ENCODE measurements at places on chromosomes 1 and 21.

GRCh38 chr1:153799566-153800465 lies 24.6 kb downstream of the SLC27A3 start:
- DNase-seq: no peak

DNA sequence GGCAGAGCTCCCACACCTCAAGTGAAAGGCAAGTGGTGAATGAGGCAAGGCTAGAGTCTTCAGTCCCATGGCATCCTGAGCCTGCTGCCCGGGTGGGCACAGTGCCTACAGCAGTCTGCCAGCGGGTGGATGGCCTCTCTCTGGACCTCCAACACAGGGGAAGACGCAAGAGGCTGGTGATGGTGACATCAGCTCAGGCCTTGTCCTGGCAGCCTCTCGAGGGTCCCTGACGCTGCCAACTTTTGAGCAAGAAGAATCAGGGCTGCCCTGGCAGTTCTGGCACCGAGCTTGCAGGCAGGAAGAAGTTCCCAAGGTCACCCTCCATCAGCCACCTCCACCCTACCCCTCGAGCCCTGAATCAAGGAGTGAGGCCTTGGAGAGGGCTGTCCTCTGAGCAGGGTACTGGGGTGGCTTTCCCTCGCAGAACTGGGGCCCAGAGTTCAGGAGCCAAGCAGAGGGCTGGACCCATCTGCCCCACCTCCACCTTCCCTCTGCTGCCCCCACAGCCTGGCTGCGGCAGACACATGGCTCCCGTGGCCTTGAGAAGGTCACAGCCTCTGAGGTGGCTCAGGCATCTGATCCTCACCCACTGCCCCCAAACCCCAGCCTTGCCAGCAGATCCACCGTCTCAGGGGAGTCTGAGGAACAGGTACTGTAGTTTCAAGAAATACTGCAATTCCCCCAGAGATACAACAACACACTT lies 5.8 kb downstream of the RAP1GAP start:
- no peak for DNase-seq

DNA sequence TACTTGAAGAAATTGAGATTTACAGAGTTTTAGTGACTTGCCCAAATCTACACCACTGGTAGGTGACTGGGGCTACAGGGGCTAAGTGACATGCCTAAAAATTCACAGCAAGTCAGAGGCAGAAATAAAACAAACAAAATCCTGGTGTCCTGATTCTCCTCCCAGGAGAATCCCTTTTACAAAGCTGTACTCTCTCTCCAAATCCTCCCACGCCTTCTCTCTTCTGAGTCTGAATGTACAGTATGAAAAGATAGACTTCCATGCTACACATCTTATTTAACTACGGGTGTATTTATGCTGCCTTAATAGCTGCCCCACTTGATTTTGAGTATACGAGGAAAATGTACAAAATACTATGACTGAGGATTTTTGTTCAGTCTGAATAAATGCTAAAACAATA lies 65.4 kb downstream of the SGIP1 start:
- no peak for DNase-seq

- no peak for DNase-seq
These were observed 10.5 kb upstream of the LELP1 start for GRCh38 chr1:153192697-153193096.

DNA sequence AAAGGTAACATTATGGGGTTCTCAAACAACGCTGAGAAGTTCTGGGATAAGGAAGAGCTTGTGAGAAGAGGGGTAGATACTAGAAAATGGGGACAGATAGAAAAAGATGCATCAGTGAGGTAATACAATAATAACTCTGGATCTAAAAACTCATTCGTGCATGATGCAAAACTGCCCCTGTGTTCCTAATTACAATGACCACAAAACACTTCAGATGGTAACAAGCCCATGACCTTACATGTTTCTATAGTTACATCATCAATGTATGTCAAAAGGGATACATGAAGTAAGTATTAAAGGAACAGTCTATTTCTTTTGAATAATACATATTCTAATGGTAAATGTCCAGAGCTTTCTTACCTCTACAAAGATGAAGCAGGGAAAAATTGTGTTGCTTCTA lies 110.6 kb upstream of the PLPPR5 start:
- no peak for DNase-seq

DNA sequence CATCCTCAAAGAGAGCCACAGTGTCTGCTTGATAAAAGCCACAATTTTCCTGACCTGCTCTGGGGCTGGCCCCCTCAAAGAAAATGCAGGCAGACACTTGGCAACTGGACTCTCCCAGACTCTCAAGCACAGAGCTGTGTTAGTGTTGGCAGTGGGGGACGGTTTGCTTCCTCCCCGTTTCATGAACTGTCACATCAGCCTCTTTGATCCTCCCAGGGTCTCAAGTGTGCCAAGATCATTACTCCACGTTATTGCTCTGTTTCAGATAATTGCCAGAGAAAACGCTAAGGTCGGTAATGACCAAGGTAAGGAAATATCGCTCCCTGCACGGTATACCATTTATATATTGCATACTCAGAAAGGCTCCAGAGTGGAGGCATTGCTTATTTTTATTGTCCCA lies 138.8 kb downstream of the NTMT2 start:
- DNase-seq: no peak

DNA sequence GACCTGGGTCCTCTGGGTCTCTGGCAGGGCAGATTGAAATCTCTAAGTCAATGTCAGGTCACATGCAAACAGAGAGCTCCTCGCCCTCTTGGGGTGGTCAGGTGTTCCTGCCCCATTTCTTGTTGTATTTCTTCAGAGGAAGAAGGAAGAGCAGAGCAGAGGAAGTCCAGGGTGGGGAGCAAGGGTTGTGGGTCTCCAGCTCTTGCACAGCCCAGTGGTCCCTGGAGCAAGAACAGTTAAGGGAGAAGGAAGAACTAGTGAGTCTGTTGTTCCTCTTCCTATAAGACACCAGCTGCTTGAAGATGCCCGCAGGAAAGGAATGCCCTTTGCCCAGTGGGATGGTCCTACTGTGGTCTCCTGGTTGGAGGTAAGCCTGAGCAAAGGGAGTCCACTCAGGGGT lies 26.3 kb downstream of the MYOG start:
- DNase-seq: no peak

GRCh38 chr1:232789651-232790050 lies 15.6 kb upstream of the MAP10 start:
- DNase-seq: no peak

DNA sequence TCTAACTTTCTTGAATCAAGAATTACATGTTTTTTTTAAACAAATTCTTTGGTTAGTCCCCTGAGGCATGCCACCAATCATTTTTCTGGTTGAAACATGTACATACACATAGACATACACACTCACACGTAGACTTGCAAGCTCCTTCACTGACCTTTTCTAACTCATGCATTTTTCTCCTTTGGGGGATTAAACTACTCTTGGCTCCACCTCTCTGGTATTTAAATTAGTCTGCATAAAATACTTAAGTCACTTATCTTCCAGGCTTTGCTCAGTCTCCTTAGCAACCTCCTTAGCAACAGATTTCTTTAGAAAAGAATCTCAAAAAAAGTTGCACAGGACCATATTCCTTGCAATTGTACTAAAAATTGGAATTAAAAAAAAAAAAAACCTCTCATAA lies 440.9 kb upstream of the LRRC7 start:
- DNase-seq: no peak

- DNase-seq: no peak
These were observed 108.9 kb downstream of the NOS1AP start for GRCh38 chr1:162178432-162178831.

GRCh38 chr1:171296897-171297296 lies 17.1 kb upstream of the FMO4 start:
- DNase-seq: no peak

GRCh38 chr1:147213271-147213670 lies 11.9 kb downstream of the FMO5 start:
- no peak for DNase-seq

- DNase-seq: no peak
These were observed 216.3 kb upstream of the ADGRL2 start for GRCh38 chr1:81584398-81584797.

DNA sequence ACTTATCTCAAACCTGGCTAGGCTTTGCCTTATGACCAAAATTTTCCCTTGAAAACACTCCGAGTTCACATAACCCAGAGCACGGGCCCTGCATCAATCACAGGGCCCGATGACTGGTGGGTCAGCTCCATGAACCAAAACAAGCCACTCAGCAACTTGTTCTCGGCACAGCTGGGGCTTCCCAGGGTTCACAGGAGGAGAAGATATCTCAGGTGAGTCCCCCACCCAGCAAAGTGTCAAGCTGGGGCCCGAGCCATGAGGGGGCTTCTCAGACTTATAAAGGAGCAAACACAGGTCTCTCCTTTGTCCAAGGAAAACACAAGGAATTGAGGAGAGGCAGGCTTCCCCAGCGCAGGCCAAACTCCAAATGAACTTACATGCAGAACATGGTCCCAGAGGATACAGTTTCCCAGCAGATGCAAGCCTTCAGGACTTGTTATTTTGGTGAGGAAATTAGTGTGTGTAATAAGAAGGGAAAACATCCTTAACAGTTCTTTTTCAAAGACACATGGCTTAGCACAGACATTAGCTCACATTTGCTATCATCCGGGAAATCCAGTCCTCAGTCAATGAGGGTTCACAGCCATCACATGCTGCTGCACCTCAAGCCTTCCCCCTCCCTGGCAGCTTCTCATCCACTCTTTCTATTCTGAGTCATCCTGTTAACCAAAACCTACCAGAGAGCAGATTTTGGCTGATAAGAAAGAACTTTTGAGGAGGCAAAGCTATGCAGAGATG lies 98.1 kb upstream of the NFIA start:
- no peak for DNase-seq

- no peak for DNase-seq
These were observed 86.5 kb upstream of the ATP1A1 start for GRCh38 chr1:116286541-116286971.

- DNase-seq: no peak
These were observed 50.2 kb upstream of the WASF2 start for GRCh38 chr1:27539901-27540861.

DNA sequence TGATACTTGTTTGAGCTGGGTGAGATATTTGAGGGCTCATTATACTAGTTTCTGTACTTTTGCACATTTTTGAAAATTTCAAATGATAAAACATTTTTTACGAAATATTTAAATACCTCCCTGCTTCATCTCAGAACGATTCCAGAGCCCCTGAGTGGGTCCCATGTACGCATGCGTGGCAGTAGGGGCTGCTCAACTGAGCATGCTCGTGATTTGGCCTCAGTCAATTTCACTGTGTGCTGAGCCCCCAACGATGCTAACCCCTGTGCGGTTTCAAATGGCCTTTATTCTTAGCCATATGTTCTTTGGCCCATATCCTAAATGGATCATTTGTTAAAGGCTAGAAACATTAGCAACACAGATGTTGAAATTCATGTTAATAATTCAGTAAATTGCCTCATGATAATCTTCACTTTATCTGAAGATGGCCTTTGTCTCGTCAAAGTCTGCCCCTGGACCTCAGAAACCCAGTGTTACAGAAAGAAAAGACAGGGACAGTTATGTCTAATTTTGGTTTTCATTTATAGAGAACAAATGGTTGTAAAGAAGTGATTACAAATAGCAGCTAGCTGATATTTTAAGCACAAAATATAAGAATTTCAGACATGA lies 108.2 kb downstream of the MRPS6 start:
- no peak for DNase-seq

DNA sequence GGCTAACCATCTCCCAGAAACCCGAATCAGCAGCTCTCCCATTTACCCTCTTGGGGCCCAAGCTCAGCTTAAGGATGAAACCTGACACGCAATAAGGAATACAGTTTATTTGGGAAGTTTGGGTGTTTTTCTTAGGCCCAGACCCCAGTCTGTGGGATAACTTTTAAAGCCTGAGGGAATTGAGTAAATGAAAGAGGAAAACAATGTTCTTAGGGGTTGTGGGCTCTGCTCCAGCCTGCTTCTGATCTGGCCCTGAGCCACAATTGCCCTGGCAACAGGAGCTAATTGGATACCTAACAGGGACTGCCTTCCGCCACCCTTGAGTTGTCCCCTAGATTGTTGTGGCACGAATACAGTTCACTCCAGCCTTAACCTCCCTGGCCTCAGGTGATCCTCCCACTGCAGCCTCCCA lies 20.1 kb downstream of the DYRK3 start:
- DNase-seq: no peak

GRCh38 chr1:159924791-159925718 lies at the start of gene TAGLN2:
Gene TAGLN2 (minus strand): TSS chr1:159925507. CDS start chr1:159920509, 4,998 bp downstream.
- peak; percentile 82 for DNase-seq

GRCh38 chr21:45508607-45509565 lies 33.4 kb downstream of the SLC19A1 start:
- DNase-seq: no peak
